ENCODE measurements at places on chromosomes 7 and 10.

DNA sequence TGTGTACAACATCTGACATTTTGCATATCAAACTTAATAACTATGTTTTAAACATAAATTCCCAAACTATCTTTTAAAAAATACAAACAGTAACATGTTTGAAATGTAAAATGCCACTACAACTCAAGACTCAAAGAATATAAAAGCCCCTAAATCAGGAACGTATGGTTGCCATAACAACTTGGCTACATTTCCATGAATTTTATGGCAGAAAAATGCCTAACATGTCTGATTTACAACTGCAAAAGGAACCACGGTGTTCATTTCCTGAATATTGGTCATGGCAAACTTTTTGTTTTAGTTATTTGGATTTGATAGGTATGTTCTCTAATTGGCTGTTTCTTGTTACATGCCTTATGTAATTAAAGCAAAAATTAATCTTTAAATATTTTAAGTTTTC is 2.0 kb downstream of the SOSTDC1 start:
- DNase-seq, result no peak

GRCh38 chr10:3950676-3951275 is 165.8 kb upstream of the KLF6 start:
- no peak for DNase-seq

GRCh38 chr10:72315611-72316385 is 38.9 kb downstream of the DNAJB12 start:
- DNase-seq, result no peak

DNA sequence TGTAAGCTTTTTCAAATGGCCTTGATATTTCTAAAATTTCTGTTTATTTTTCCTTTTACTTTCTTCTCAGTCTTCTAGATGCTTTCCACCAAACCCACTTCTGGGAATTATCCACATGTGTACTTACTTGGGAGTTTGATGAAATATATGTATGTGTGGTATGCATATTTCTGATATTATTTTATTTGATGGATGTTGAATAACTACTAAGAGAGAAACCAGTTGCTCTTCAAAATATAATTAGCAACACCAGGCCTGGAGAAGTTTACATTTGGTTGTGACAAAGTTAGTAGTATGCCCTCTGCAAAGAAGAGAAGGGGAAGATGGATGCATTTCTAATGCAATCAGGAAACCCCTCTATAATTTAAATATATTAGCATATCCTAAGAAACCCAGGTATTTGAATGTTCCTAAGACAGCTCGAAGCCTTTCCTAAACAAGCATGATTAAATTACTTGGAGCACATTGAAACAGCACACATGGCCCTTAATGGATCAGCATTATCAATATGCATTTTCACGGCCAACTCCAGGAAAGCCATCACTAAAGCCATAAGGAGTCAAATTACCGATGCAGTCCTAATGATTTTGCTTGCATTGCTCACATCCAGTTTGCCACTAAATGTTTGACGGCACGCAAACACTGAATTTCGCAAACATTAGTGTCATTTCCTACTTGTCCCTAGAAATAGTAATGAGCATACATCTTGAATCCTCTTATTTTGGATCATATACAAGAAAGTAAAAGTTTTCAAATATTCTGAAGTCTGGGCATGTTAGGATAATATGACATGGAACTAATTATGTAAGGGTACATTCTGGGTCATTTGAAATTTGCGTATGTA is 393.8 kb downstream of the EXOC4 start:
- DNase-seq, result no peak

GRCh38 chr10:88289342-88289741 is 293.8 kb downstream of the RNLS start:
- no peak for DNase-seq

DNA sequence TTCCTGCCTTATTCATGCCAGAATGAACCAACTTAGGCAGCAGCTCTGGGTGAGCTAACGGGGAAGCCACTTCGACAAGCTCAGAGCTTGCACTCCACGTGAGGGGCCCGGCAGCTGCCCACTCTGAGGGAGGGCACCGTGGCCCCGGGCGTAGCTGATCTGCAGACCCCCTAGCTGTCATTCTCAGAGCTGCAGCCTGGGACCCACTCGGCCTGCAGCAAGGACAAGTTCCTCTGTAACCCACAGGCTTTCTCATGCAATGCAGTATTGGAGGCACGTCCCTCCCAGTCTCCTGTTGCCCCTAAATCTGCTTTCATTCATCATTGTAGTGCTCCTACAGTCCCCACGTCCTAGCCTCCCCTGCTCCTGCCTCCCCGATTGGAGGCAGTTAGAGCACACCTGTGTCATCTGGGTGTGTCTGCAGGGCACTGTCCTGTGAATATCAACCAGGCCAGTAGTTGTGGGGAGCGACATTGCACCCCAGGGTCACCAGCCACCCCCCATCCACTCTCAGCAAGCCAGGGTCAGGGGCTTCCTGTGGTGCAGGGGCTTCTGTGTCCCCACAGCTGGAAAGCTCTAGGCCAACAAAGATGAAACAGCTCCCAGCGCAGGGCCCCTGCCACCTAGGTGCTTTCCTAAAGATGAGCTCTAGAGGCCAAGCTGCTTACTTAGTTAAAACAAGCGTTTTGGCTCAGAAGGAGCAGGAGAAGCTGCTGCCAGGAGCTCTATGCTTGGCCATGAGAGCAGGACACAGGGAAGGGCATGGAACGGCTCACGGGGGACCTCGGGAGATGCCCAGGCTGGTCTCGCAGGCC is 333.6 kb downstream of the ADARB2 start:
- DNase-seq, result no peak

DNA sequence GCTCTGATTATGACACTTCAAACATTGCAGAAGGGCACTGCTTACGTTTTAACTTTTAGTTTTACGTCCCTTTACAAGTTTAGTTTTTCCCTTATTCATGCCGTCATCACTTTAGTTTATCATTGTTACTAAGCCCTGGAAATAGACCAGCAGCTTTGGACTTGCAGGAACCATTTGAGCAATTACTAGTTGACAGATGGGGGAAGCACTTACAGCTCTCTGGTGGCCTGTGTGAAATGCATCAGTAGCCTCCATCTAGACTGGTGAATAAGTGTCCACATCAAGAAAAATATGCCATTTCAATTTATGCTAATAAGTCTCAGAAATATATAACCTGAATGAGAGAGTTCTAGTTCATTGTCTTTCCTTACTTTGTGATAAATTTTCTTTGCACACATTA is 194.9 kb upstream of the GRM3 start:
- DNase-seq, result peak; percentile 62

DNA sequence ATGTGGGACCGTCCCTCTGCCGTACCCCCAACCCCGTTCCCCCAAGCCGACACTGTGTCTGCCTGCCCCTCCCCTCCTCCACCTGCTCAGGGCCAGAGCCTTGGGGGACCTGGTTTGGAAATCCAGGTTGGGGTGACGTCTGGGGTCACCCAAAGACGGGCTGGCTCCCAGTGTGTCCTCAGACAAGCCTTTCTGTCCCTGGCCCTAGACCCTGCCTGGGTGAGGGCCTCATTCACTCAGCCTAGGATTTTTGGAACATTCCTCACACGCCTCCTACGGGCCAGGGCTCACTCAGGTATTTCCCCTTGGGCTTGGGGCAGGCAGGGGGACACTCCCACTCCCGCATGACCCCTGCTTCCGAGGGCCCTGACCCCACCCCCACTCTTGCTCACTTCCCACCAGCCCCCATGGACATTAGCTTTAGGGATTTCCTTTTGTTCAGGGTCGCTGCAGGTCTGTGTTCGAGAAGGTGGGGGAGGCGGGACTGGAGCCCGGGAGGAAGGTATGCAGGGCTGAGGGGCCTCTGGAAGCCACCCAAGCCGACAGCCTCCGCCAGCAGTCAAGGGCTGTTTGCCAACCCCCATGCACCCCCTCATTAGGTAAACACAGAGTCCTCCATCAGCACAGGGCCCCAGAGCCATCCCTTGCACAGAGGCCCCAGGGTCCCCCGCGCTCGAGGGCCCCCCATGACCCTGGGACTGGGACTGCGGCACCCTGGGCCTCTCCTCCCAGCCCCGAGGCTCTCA is 35.1 kb downstream of the PDGFA start:
- DNase-seq, result no peak

GRCh38 chr7:134836447-134836846 is 57.0 kb downstream of the CALD1 start:
- DNase-seq, result no peak

DNA sequence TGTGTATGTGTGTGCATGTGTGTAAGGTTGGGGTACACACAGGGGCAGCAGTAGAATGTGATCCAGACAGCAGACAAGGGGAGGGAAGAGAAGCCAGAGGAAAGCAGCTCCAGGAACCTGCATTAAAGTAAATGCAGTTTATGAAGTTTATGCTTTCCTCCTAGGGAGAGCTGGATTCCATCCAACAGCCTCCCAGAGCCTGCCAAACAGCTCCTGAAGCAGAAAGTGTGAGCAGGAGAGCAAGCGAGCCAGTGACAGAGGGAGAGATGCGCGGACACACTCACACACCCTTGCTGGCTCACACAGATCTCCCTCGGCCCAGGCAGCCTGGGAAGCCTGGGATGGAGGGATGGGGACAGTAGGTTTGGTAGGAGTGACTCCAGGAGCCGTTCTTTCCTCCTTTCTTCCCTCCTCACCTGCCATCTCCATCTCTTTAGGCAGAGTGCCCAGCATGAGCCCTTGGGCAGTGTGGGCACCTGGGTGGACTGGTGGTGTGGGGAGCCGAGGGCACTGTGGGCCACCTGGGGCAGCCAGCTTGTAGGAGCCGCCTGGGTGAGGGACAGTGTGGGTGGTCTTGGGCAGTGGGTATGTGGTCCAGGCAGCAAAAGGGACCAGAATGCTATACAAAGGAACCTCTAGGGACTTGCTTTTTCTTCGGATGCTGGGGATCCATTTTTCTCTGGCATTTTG is 46.1 kb downstream of the PAX2 start:
- DNase-seq, result no peak

- no peak for DNase-seq
Observed at GRCh38 chr10:86087716-86088115, 278.9 kb downstream of the GRID1 start.

- DNase-seq, result no peak
Observed at GRCh38 chr10:986881-987619, 1.2 kb upstream of the GTPBP4 start.

GRCh38 chr7:48390388-48391327 is 219.4 kb downstream of the ABCA13 start:
- DNase-seq, result no peak

DNA sequence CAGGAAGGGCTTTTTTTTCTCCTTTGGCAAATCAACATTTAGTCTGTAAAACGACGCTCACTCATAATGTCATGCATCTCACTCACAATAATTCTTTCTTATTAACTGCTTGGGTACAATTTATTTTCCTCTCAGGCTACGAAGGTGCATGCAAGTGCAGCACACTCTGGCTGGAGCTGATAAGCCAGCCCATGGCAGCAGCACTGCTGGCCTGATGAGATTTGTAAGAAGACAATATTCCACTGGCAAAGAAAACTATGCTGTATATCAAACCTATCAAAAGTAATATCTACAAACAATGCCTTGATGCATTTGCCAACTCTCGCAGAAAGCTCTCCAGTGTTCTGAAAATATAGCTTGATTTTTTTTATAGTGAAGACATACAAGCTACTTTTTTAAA is 170.0 kb upstream of the PHF14 start:
- no peak for DNase-seq

DNA sequence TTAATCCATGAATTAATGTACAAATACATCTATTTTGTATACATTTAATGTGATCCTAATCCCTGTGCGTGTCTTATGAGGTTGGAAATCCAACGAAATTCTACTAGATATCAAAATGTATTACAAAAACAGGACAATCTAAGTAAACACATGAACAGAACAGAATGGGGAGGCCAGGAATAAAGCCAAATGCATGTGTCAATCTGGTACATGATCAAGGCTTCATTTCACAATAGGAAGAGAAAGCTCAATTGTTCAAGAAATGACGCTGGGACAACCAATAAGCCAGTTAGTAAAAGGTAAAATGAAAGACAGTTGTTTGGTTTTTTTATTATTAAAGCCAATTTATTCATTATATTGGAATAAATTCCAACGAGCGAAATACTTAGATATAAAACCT is 83.0 kb downstream of the COL13A1 start:
- DNase-seq, result no peak

DNA sequence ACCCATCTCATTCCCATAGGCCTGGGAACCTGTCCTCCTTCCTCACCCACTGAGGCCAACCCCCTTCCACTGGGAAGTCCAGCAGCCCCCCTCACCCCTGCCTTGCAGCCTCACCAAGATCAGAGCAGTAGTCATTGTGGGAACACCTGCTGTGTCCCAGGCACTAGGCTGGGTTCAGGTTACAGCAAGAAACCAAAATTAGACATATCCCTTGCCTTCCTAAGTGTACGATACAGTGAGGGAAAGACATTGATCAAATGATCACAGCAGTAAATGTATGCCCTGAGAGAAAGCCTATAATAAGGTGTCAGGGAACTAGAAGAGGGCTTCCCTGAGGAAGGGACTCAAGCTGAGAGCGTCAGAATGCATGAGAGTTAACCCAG is 17.0 kb upstream of the C10orf105 start:
- DNase-seq, result no peak

DNA sequence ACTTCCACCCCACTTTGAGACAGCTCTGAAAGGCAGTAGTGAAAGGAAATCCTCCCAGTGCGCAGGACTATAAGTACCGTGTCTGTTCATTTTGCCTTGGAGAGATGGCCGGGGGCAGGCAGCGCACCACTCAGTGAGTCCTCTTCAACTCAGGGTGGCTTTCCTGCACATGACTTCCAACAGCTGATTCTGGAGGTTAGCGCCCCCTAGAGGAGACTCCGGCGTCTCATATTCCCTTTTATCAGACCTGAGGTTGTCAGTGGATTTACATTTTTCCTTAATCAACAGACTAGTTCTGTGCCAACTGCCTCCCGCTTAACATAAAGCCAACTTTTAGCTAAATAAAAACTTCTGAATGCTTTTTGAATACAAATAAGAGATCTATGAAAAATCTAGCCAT is 101.0 kb downstream of the HERPUD2 start:
- no peak for DNase-seq

GRCh38 chr10:25261558-25261957 is 86.8 kb downstream of the GPR158 start:
- DNase-seq, result no peak

Measured in NCI-H524 treated with DMSO at 0.1 percent for 48 hours (cell line).